Transverse colon (tissue), 4 donors: ENCODE measurements at places on chromosomes 2 and 18.

- peak; percentile 27 for DNase-seq
Observed at GRCh38 chr2:218870984-218871344, 9.7 kb upstream of the WNT10A start.

- DNase-seq: no peak
Observed at GRCh38 chr2:46229134-46230063, 67.8 kb upstream of the EPAS1 start.

DNA sequence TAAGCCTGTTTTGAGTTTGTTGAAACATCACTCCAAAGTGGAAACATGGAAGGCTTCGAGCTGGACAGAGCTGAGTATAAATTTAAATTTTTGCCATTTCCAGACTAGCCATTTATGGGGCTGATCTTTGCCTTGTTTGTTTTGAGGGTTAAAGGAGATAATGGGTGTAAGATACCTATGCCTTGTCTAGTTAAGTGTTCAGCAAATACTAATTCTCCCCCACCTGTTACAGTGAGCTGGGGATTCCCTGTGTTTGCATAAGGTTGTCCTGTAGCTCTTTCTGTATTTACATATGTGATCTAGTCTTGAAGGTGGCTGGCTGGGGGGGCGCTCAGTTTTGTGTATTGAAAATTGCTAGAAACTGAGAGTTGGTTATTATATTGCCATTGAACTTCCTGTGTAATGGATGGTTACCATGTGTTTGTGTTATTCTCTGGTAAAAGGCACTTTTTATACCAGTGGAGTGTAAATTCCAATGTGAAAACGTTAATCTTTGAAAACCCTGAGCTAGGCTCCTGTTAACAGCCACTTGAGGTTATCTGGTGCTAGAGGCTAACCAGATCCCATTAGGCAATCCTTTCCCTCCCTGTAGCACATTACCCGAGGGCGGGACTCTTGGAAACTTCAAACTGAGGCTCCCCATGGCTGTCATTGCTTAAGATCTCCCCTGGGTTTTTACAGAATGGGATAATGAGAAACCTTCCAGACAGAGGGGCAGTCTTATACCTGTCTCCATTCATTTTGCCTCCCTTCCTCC lies 26.7 kb downstream of the TANC1 start:
- no peak for DNase-seq

DNA sequence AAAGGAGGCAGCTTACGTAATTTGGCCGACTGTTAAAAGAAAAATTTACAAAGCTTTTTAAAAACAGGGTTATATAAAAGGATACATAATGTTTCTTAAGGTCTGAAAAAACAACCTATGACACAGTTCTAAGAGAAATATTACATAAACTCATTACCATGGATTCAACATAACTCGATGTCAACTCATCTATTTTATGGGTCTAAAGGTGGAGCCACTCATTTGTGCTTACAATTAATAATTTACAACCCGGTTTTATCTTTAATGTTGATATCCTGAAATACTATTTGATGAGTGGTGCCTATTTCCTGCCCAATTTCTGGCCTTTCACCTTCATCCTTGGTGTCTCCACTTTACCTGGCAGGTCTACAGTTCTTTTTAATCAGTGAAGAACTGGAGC lies 15.1 kb downstream of the USP40 start:
- no peak for DNase-seq

DNA sequence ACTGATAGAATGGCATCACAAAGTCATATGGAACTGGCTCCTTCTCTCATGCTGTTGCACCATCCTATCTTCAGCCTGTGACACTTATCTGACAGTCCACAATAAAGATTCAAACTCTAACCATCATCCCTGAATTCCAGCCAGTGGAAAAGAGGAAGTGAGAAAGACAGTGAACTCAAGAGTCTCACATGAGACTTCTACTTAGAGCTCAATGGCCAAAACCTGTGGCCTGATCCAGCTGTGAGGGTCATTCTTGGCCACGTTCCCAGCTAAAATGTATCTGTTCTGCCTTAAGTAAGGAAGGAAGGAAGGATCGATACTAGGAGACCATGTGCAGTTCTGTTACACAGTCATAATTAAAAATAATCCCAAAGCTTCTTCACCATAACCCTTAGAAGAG lies 73.6 kb downstream of the RND3 start:
- DNase-seq: no peak

- no peak for DNase-seq
Observed at GRCh38 chr2:31054842-31055388, 83.3 kb downstream of the GALNT14 start.

- DNase-seq: no peak
Observed at GRCh38 chr2:69369802-69370201, 17.2 kb downstream of the GFPT1 start.

GRCh38 chr2:64225491-64225890 lies 81.3 kb upstream of the PELI1 start:
- DNase-seq: no peak

DNA sequence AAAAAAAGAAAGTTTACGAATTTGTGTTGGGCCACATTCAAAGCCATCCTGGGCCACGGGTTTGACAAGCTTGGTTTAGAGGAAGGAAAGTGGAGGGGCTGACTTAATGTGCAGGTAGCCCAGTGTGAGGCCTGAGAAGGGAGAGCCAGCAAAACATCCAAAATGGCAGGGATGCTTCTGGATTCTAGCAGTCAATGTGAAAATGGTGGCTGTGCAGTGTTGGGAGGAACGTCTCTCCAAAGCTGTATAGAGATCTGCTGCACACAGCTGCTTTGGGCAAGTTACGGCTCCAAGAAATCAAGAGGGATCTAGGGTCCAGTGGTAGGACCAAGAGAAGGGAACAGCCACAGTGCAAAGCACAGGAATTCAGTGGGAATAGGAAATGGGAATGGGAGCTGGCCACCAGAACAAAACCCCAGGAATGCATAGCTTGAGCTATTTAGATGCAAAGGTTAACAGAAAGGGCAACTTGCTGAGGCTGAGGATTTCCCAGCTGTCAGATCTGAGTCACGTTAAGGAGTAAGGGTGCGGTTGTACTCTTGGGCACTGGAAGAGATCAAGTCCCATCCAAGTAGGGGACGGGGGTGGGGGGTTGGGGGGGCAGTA lies 70.6 kb downstream of the B3GNT2 start:
- DNase-seq: no peak

DNA sequence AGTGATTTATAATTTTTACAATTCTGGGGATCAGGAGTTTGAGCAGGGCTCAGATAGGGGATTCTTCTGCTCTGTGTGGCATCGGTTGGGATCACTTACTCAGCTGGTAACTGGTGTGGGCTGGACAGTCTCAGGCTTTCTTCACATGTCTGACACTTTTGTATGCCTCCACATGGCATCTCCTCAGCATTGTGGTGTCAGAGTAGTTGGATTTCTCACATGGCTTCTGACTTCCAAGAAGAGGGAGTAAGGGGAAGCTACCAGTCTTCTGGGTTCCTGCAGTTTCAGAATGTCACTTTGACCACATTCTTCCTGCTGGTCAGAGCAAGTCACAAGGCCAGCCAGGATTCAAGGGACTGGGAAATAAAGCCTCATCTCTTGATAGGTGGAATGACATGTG lies 55.6 kb downstream of the NCOA1 start:
- no peak for DNase-seq
